Bladder microvascular endothelial cell (primary cell): ENCODE measurements at places on chromosomes 12 and 14. TPM values are rescaled to one million over a fixed set of nuclear protein-coding genes. Genes with fewer than 3 reads are reported as not detected.

Gene KRT6C
- total RNA-seq: not detected in 2 replicates

Gene CDCA3
- 7.0 and 13.4 TPM in 2 replicates for total RNA-seq

Gene NGDN
- total RNA-seq: 39.0 and 49.9 TPM in 2 replicates

Gene OGFOD2
- total RNA-seq: 7.9 and 11.8 TPM in 2 replicates

Gene IL31
- total RNA-seq: not detected in 2 replicates

Gene LMNTD1
- not detected in 2 replicates for total RNA-seq

Gene CLMN
- total RNA-seq: 0.49 and 1.6 TPM in 2 replicates
